Heart left ventricle (tissue), 16 donors: ENCODE measurements at places on chromosomes 6 and 20. TPM values are rescaled to one million over a fixed set of nuclear protein-coding genes. Genes with fewer than 3 reads are reported as not detected.

Gene PAX1
- 0.44 TPM for total RNA-seq

Gene DNPH1
- total RNA-seq = 23.2 TPM

Gene PRPH2
- total RNA-seq = 0.44 TPM

Gene SOX12
- total RNA-seq = 10.6 TPM

Gene ZNF165
- 0.45 TPM for total RNA-seq

Gene FKBP1C
- not detected for total RNA-seq

Gene DDO
- 18.3 TPM for total RNA-seq

Gene NCOA3
- 26.6 TPM for total RNA-seq

Gene ARMC2
- total RNA-seq = 18.0 TPM

GRCh38 chr6:11245381-11246256, 13.2 kb upstream of the NEDD9 start:
- no peaks in the 10 kb centered on the region for H3K36me3 ChIP-seq
- no peaks in the 10 kb centered on the region for H3K27me3 ChIP-seq
- no peak for DNase-seq
- H3K27ac ChIP-seq = no peak overlapping the region
- H3K4me1 ChIP-seq = peaks cover 17% of the 10 kb centered on the region

- no peak overlapping the region for H3K4me3 ChIP-seq
- no peak overlapping the region for H3K27ac ChIP-seq
- H3K27me3 ChIP-seq = no peaks in the 10 kb centered on the region
- no peak for DNase-seq
- no peaks in the 10 kb centered on the region for H3K4me1 ChIP-seq
Measured at GRCh38 chr20:40008177-40008576, 680.9 kb downstream of the MAFB start.

DNA sequence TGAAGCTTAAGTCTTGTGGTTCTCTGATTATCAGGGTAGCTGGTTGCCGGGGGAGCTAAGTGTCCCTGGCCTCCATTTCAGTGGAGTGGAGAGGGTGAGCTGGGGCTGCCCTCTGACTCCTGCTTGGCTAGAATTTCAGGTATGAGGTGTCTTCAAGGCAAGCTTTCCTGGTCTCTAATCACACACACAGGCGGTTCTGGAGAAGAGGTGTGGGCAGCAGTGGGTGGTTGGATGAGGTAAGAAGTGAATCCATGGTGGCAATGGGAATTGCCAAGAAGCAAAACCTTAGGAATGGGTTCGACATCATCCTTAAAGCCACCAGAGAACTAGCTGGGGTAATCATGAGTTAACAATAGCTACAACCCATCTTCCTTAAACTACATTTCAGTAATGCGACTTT, 157.6 kb downstream of the CARMIL1 start:
- no peak for DNase-seq
- no peak overlapping the region for H3K27ac ChIP-seq
- no peaks in the 10 kb centered on the region for H3K4me1 ChIP-seq
- H3K36me3 ChIP-seq = no peaks in the 10 kb centered on the region
- no peak overlapping the region for H3K4me3 ChIP-seq
- H3K27me3 ChIP-seq = no peaks in the 10 kb centered on the region

GRCh38 chr6:39073471-39074355, 25.1 kb downstream of the GLP1R start:
- H3K27me3 ChIP-seq = peaks cover 4% of the 10 kb centered on the region
- H3K4me1 ChIP-seq = no peaks in the 10 kb centered on the region

DNA sequence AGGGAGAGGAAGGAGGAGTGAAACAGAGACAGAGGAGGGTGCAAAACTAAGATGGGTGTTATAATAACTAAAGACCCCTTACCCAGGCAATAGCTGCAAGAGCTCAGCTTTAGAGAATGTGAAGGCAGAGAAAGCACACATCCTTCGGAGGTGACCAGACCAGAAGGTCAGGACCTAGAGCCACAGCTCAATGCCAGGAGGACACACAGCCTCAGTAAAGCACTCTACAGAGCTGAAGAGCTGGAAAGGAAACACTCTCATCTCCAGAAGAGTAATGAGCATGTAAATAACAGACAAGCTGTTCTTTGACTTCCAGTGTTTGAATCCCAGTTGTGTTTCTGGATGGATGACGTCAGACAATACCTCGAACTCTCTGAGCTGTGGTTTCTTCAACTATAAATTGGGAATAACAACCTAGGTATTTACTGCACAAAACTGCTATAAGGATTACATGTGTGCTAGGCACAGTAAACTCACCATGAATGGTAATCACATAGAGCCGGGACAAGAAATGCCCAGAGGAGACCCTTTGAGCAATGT, 63.2 kb downstream of the MAP3K5 start:
- no peaks in the 10 kb centered on the region for H3K27me3 ChIP-seq
- no peak for DNase-seq
- H3K4me3 ChIP-seq = no peak overlapping the region
- H3K27ac ChIP-seq = no peak overlapping the region

- no peak overlapping the region for H3K27ac ChIP-seq
- no peaks in the 10 kb centered on the region for H3K36me3 ChIP-seq
- DNase-seq = peak; percentile 68
- no peaks in the 10 kb centered on the region for H3K27me3 ChIP-seq
- H3K4me1 ChIP-seq = no peaks in the 10 kb centered on the region
Measured at GRCh38 chr6:40999569-40999968, 39.5 kb downstream of the UNC5CL start.

- H3K27ac ChIP-seq = no peak overlapping the region
- no peak overlapping the region for H3K4me3 ChIP-seq
- H3K4me1 ChIP-seq = no peaks in the 10 kb centered on the region
- DNase-seq = no peak
- peaks cover 3% of the 10 kb centered on the region for H3K27me3 ChIP-seq
Measured at GRCh38 chr6:37762806-37763205, 56.7 kb upstream of the ZFAND3 start.

- H3K27me3 ChIP-seq = no peaks in the 10 kb centered on the region
- no peak for DNase-seq
- H3K4me1 ChIP-seq = peaks cover 7% of the 10 kb centered on the region
Measured at GRCh38 chr20:20690676-20691476, 21.6 kb downstream of the RALGAPA2 start.

DNA sequence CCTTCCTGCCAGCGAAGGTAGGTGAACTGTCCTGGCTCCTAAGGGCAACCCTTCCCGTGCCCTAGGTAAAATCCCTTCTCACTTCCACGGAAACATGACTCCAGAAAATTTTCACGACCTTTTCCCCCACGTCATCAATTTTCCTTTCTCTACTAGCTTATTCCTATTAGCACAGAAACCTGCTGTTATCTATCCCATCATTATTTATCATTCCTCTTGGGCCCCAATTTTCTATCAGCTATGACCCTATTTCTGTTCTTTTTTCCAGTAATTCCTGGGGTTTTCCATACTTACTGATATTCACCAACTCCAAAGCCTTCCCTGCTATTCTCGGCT, 23.8 kb upstream of the GCM1 start:
- H3K4me1 ChIP-seq = peaks cover 7% of the 10 kb centered on the region
- no peak overlapping the region for H3K27ac ChIP-seq
- no peaks in the 10 kb centered on the region for H3K36me3 ChIP-seq
- no peak for DNase-seq

- DNase-seq = no peak
- H3K4me3 ChIP-seq = no peak overlapping the region
Measured at GRCh38 chr6:5090603-5091002, 5.5 kb downstream of the PPP1R3G start.

DNA sequence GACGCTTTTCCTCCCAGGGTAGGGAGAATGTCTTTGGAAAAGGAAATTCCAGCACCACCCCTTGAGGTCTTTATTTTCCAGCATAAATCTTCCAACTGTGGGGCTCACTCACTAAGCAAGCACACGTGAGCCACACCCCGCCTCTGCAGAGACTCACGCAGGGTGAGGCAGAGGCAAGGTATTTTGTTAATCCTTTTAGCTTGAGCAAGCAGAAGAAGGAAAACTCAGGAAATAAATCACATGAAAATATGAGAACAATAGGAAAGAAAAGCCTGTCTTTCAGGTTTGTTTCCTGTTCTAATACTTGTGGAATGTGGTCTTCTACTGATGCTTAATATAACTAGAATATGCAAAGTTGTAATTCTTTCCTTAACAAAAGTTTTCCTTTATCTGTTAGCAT, 4.1 kb upstream of the PHACTR2 start:
- no peaks in the 10 kb centered on the region for H3K36me3 ChIP-seq
- DNase-seq = no peak
- no peak overlapping the region for H3K27ac ChIP-seq
- H3K27me3 ChIP-seq = no peaks in the 10 kb centered on the region
- H3K4me3 ChIP-seq = no peak overlapping the region
- H3K4me1 ChIP-seq = peaks cover 10% of the 10 kb centered on the region

DNA sequence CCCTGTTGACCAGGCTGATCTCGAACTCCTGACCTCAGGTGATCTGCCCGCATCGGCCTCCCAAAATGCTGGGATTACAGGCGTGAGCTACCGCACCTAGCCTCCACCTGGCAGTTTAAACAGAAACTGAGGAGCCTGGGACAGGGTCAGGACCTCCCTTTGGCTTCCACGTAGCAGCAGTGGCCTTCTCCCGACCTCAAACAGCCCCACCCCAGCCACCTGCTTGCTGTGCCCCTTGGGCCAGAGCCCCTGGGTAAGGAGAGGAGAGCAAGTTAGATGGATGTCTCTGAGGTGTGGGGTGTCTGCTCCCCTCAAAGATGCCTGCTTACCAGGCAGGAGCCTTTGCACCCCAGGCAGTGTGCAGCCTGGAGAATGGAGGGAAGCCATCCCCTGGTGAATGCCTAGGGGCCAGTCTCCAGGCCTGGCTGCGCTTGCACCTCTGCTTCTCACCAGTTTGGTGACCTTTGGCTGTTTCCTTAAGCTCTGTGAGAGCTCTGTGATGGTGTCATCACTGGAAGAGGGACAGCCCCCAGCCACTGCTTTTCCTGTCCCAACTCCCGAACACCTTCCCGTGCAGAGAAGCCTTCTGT, 42.1 kb upstream of the MDFI start:
- H3K27ac ChIP-seq = no peak overlapping the region
- H3K27me3 ChIP-seq = no peaks in the 10 kb centered on the region
- H3K4me1 ChIP-seq = no peaks in the 10 kb centered on the region
- H3K36me3 ChIP-seq = peaks cover 38% of the 10 kb centered on the region
- no peak overlapping the region for H3K4me3 ChIP-seq

GRCh38 chr6:41226752-41227151, 1.4 kb upstream of the TREML4 start:
- no peak for DNase-seq
- H3K27ac ChIP-seq = no peak overlapping the region
- H3K36me3 ChIP-seq = no peaks in the 10 kb centered on the region
- H3K27me3 ChIP-seq = peaks cover 16% of the 10 kb centered on the region
- H3K4me1 ChIP-seq = no peaks in the 10 kb centered on the region

DNA sequence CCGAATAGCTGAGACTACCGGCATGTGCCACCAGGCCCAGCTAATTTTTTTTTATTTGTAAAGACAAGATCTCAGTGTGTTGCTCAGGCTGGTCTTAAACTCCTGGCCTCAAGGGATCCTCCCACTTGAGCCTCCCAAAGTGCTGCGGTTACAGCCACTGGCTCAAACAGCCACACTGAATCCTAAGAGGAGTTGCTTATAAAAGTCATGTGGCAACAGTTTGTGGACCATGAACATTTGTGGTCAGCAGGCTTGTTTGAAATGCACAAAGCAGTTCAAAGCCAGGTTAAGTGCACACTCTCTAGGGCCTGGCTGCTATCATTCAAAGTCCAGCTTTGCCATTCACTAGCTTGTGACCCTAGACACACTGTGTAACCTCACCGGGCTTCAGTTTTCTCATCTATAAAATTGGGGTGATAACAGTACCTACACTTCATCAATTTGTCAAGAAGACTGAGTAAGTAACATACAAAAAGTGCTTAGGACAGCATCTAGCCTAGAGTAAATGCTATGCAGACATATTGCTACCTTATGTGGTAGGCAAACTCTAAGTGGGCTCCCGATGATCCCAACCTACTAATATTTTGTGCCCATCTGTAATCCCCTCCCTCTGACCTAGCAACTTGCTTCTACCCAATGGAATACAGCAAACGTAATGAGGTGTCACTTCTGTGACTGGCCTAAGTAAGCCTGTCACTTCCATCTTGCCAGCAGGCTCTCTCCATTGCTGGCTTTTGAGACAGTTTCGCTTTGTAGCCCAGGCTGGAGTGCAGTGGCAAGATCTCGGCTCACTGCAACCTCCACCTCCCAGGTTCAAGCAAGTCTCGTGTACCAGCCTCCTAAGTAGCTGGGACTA, 122.9 kb downstream of the ZMYND8 start:
- H3K4me3 ChIP-seq = no peak overlapping the region
- no peak for DNase-seq
- H3K36me3 ChIP-seq = peaks cover 90% of the 10 kb centered on the region
- H3K27ac ChIP-seq = no peak overlapping the region
- H3K4me1 ChIP-seq = peaks cover 17% of the 10 kb centered on the region
- no peaks in the 10 kb centered on the region for H3K27me3 ChIP-seq
